ENCODE measurements at places on chromosomes 1 and 21. TPM values are rescaled to one million over a fixed set of nuclear protein-coding genes. Genes with fewer than 3 reads are reported as not detected.
A peak's percentile ranks its signal among the peaks of the same experiment; 100 is the strongest.

GRCh38 chr1:63703701-63704107 lies 70.1 kb upstream of the ROR1 start:
- H3K4me1 ChIP-seq = no peaks in the 10 kb centered on the region
- H3K27me3 ChIP-seq = no peaks in the 10 kb centered on the region
- no peak overlapping the region for H3K27ac ChIP-seq
- H3K36me3 ChIP-seq = no peaks in the 10 kb centered on the region
- no peak for DNase-seq

DNA sequence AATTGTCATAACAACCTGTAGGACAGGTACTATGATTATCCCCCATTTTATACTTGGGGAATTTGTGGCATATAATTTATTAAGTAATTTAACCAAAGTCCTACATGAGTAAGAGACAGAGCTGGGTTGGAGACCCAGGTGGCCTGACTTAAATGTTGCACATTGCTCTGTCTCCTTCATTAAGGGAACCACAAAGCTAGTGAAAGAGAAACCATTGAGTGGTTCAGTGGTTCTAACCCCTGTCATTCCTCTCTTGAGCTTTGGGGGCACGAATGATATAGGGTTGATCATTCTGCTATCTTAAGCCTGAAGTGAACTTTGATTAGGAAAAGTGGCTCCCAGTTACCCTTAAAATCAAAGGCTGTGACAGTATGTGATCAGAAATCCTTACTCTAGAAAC lies 5.3 kb upstream of the MAP3K7CL start:
- no peaks in the 10 kb centered on the region for H3K27me3 ChIP-seq
- H3K27ac ChIP-seq = no peak overlapping the region
- H3K4me3 ChIP-seq = no peak overlapping the region
- H3K36me3 ChIP-seq = no peaks in the 10 kb centered on the region

- H3K4me3 ChIP-seq = no peak overlapping the region
- H3K4me1 ChIP-seq = no peaks in the 10 kb centered on the region
- peak overlapping the region; percentile 5 for H3K27ac ChIP-seq
- H3K36me3 ChIP-seq = no peaks in the 10 kb centered on the region
- peak; percentile 48 for DNase-seq
These were observed 389.6 kb upstream of the USP24 start for GRCh38 chr1:55604749-55605148.

- H3K4me3 ChIP-seq = no peak overlapping the region
- no peaks in the 10 kb centered on the region for H3K4me1 ChIP-seq
- no peak overlapping the region for H3K27ac ChIP-seq
- no peaks in the 10 kb centered on the region for H3K27me3 ChIP-seq
These were observed 53.1 kb upstream of the ADAR start for GRCh38 chr1:154661110-154661509.

- DNase-seq = no peak
- H3K27ac ChIP-seq = no peak overlapping the region
- H3K27me3 ChIP-seq = no peaks in the 10 kb centered on the region
- H3K4me1 ChIP-seq = no peaks in the 10 kb centered on the region
These were observed 415.0 kb upstream of the VAMP3 start for GRCh38 chr1:7356079-7356478.

- no peaks in the 10 kb centered on the region for H3K36me3 ChIP-seq
- no peaks in the 10 kb centered on the region for H3K27me3 ChIP-seq
- H3K4me1 ChIP-seq = no peaks in the 10 kb centered on the region
- DNase-seq = no peak
These were observed 12.8 kb upstream of the MPZL1 start for GRCh38 chr1:167708940-167709389.

- no peaks in the 10 kb centered on the region for H3K4me1 ChIP-seq
- no peak overlapping the region for H3K27ac ChIP-seq
- H3K27me3 ChIP-seq = no peaks in the 10 kb centered on the region
- DNase-seq = no peak
These were observed 30.1 kb upstream of the GNG4 start for GRCh38 chr1:235679644-235680043.

DNA sequence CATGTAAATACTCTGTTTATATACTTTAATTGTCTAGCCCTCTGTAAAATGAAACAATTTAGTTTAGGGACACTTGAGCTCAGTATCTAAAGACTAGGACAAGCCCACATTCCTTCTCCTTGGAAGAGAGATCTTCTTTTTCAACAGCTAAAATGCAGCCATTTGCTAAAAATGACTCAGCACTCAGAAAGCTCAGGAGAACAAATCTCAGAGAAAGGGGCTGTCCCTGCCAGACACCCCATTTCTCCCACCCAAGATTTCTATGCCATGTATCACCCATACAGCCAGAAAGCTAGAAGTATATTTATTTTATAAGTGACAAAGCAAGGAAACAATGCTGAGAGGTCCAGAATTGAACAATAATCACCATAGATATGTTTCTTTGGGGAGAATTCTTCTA lies 23.2 kb upstream of the PRDX6 start:
- no peaks in the 10 kb centered on the region for H3K27me3 ChIP-seq
- no peak overlapping the region for H3K4me3 ChIP-seq
- H3K4me1 ChIP-seq = no peaks in the 10 kb centered on the region
- DNase-seq = no peak
- H3K36me3 ChIP-seq = no peaks in the 10 kb centered on the region

DNA sequence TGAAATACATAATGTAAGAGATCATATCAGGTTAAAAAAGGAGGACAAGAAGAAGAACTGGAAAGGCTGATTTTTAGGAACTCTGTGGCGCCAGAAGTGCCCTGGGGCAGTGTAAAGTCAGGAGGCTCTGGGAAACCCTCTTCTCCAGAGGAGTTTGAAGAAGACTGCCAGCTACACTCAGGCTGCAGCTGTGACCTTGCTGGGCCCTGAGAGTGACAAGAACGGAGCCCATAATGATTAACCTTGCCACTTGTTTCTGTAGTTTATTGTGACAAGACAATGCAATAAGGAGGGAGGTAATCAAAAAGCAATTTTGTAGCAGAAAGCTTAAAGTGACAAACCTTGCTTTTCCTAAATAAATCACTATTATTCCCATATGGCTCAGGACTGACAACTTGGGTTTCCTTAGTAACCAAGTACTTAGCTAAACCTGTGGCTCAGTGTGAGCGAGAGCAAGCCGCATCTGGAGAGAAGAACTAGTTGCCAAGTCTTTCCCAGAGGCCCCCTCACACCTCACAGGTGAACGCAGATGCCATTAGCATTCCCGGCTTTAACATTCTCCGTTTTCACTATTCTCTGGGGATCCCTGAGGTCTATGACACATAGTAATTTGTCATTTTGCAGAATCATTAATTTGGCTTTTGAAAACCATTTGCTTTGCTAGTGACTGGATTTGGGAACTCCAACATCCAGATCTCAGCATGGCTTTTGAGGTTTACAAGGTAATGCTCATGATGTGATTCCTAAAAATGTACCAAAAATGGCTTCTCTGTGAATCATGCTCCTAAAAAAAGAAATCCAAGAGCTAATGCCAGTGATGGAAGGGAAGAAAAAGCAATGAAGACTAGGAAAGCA lies 115.9 kb downstream of the OMA1 start:
- H3K27ac ChIP-seq = no peak overlapping the region
- H3K4me3 ChIP-seq = no peak overlapping the region
- no peaks in the 10 kb centered on the region for H3K27me3 ChIP-seq
- H3K4me1 ChIP-seq = no peaks in the 10 kb centered on the region

GRCh38 chr21:41630249-41630648 lies 122.3 kb upstream of the TMPRSS2 start:
- H3K4me3 ChIP-seq = no peak overlapping the region
- no peak overlapping the region for H3K27ac ChIP-seq
- H3K27me3 ChIP-seq = no peaks in the 10 kb centered on the region

DNA sequence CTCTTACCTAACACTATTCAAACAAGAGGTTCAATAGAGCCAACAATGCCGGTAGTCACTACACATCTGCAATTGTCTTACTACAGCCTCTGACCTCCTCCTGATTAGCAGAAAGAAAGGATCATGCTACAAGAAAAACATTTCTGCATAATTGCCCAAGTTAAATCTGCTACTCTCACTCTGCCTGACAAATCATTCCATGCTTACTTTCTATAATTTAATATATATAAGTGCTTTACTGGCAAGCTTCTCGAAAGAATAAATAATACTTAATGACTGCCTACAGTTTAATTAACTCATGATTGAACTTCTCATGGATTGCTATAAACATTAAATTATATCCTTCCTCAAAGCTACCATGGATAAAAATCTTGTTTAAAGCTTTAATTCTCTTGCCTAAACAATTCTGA lies 156.0 kb downstream of the SLC45A1 start:
- H3K27me3 ChIP-seq = no peaks in the 10 kb centered on the region
- no peak overlapping the region for H3K27ac ChIP-seq
- H3K4me1 ChIP-seq = peaks cover 3% of the 10 kb centered on the region
- DNase-seq = no peak
- H3K4me3 ChIP-seq = no peak overlapping the region

- no peaks in the 10 kb centered on the region for H3K36me3 ChIP-seq
- H3K27ac ChIP-seq = no peak overlapping the region
- DNase-seq = no peak
- H3K4me3 ChIP-seq = no peak overlapping the region
- H3K4me1 ChIP-seq = no peaks in the 10 kb centered on the region
- no peaks in the 10 kb centered on the region for H3K27me3 ChIP-seq
These were observed 788.9 kb downstream of the ADGRL2 start for GRCh38 chr1:82589588-82589987.

DNA sequence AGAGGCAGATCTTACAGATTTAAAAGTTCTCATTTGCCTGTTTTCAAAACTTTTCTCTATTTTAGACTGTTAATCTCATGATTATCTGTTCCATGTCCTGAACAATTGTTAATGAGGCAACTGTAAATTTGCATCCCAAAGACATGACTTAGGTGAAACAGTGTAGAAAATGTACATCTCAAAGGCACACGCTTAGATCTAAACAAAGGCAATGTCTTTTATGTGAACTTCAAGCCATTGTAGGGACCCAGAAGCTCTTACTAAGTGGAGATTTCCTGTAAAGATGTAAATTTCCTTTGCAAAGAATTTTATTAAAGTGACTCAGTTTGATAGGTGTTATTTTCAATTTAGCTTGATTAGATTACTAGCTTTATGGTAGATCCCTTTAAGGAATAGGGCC lies 125.2 kb upstream of the F3 start:
- no peaks in the 10 kb centered on the region for H3K27me3 ChIP-seq
- H3K4me1 ChIP-seq = no peaks in the 10 kb centered on the region
- H3K4me3 ChIP-seq = no peak overlapping the region
- DNase-seq = no peak
- no peak overlapping the region for H3K27ac ChIP-seq

DNA sequence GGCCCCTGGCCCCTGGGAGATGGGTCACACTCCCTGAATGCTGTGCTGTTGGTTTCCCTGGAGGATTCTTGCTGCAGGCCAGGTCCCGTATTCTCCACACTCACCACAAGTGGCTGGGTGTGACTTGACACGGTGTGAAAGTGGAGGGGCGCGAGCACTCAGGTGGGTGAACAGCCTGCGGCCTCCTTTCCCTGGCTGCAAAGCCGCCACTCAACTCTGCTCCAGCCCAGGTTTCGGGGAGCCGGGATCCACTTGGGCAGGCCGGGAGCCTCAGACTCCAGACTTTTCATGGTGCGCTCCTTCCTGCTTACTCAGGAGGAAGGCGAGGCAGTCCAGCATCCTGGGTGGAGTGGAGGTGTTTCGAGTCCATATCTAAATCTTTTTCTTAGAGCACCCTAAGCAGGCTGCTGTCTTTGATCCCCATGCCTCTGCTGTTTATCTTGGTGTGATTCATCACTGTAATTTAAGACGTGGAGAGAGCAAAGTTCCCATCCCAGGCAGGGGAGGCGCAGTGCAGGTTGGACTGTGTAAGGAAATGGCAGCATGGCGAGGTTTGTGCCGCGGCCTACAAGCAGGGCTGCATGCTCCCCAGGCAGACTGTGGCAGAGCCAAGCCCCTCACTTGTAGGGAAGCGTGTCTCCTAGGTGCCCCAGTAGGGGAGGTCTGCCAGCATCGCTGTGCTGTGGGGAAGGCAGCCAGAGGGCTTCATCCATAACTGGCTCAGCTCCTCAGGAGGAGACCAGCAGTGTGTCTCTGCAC lies 29.6 kb downstream of the VANGL1 start:
- no peak overlapping the region for H3K27ac ChIP-seq
- no peak overlapping the region for H3K4me3 ChIP-seq
- H3K27me3 ChIP-seq = no peaks in the 10 kb centered on the region
- no peak for DNase-seq
- no peaks in the 10 kb centered on the region for H3K4me1 ChIP-seq

GRCh38 chr1:202615501-202616354 lies 94.5 kb downstream of the SYT2 start:
- no peaks in the 10 kb centered on the region for H3K27me3 ChIP-seq
- H3K4me1 ChIP-seq = peaks cover 22% of the 10 kb centered on the region
- H3K4me3 ChIP-seq = no peak overlapping the region
- DNase-seq = no peak

DNA sequence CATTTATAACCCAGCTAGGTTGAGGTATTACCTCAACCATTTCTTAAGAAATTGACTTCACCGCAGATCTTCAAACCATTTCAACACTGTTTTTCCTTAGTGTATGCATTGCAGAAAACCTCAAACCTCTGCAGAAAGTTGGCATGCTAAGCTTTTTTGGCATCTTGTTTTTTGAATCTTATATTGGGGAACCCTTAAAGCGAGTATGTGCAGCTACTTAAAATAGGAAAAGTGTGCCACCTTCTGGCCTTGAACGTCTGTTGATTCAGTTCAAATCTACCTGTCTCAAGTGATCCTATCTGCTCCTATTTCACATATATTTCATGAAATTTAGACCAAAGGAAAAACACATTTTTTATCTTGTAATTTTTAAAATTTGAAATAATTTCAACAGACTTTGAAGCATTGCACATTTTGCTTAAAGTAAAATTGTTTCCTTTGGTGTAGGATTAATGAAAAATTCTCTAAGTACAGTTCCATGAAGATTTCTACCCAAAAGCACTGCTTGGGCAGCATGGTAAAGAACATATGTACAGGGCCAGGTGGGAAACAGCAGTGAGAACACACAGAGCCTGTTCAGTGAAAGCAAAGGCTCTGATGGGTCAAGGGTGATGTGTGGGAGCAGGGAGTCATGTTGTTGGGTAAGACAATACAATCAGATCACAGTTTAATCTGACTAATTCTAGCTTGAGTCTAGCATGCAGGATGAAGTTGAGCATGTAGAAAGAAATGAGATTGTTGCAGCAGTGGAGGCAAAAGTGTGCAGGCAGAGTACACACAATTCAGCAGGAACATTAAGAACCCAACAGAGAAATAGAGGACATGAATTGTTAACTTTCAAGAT lies 17.2 kb downstream of the HENMT1 start:
- H3K36me3 ChIP-seq = no peaks in the 10 kb centered on the region
- no peaks in the 10 kb centered on the region for H3K4me1 ChIP-seq
- H3K4me3 ChIP-seq = no peak overlapping the region
- no peak overlapping the region for H3K27ac ChIP-seq

DNA sequence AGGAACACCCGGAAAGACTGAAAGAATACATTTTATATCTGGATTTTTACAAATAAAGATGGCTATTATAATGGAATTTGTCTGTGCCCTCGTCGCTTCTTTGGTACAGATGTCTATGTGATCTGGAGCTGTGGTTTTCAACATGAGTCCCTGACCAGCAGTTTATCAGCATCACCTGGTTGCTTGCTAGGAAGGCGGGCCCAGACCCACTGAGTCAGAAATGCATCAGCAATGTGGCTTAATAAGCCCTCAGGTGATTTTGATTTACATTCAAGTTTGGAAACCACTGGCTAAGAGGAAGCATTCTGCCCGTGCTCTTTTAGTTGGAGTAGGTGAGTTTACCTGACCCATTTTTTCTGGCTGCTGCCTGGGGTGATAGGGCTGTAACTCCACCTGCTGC lies 31.7 kb downstream of the ATP1A1 start:
- no peak overlapping the region for H3K27ac ChIP-seq
- no peaks in the 10 kb centered on the region for H3K4me1 ChIP-seq
- no peaks in the 10 kb centered on the region for H3K36me3 ChIP-seq

UTS2 gene
- total RNA-seq = not detected

B3GALT5 gene
- 2.7 TPM for total RNA-seq

FCAMR gene
- not detected for total RNA-seq

INSRR gene
- total RNA-seq = not detected

FCGR1A gene
- 1.5 TPM for total RNA-seq

CACHD1 gene
- 19.2 TPM for total RNA-seq

BLACAT1 gene
- 0.52 TPM for total RNA-seq

AGMAT gene
- 1.4 TPM for total RNA-seq

TMEM52 gene
- 1.7 TPM for total RNA-seq

Data from uterus (tissue), 4 donors.